ENCODE measurements at places on chromosomes 2 and 18. TPM values are rescaled to one million over a fixed set of nuclear protein-coding genes. Genes with fewer than 3 reads are reported as not detected.
A peak's percentile ranks its signal among the peaks of the same experiment; 100 is the strongest.

- DNase-seq, result no peak
Observed at GRCh38 chr2:138421971-138422335, 79.6 kb upstream of the SPOPL start.

GRCh38 chr18:50832754-50833153 lies 12.9 kb upstream of the MRO start:
- DNase-seq, result no peak

The POTEJ gene
- polyA plus RNA-seq, result not detected

The MBD1 gene
- polyA plus RNA-seq, result 32.2 TPM

The ABCA12 gene
- polyA plus RNA-seq, result not detected

DNA sequence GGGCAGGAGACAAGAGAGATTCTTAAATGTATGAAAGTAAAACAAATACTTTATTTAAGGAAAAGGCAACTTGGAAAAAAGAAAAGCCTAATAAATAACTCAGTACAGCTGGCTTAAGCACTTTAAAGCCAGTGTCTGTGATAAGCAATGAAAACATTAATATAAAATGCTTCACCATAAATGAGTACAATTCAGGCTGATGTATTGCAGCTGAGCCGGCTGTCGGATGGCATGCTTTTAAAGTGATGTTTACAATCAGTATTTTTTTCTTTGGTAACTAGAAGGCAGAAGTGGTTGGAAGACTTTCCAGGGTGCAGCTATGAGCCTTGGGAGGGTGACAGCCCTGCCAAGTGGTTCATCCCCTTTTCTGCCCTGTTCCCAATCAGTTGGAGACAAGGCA lies 58.7 kb upstream of the CELF4 start:
- no peak for DNase-seq

GRCh38 chr2:160411955-160412354 lies 81.7 kb downstream of the RBMS1 start:
- no peak for DNase-seq

GRCh38 chr2:239948100-239948881 lies 76.9 kb downstream of the NDUFA10 start:
- no peak for DNase-seq

DNA sequence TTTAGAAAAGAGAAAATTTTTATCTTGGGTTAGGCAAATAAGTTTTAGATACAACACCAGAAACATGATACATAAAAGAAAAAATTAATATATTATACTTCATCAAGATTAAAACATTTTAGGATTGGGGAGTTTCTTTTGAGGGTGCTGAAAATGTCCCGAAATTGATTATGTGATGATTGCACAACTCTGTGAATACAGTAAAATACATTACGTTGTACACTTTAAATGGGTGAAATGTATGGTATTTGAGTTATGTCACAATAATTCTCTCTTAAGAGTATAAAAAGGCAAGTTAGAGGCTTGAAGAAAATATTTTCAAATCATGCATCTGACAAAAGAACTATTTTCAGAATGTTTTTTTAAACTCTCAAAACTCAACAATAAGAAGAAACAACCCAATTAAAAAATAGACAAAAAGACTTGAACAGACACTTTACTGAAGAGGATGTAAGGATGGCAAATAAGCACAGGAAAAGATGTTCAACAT lies 36.2 kb upstream of the INO80C start:
- DNase-seq, result no peak

DNA sequence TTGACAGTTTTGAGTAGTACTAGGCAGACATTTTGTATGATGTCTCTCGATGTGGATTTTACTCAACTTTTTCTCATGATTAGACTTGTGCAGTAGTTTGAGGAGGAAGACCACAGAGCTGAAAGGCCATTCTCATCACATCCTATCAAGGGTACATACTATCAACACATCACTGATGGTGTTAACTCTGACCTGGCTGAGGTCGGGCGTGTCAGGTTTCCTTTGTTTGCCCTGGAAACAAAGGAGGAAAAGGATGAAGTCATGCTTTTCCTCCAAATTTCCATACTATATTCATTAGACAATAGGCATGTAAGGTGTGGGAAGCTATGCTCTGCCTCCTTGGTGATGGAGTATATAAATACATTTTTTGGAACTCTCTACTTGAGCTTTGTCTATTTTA lies 211.1 kb downstream of the DSEL start:
- DNase-seq, result no peak

GRCh38 chr2:150091846-150092245 lies 395.6 kb downstream of the RND3 start:
- DNase-seq, result no peak

- DNase-seq, result peak; percentile 57
Observed at GRCh38 chr2:216549926-216550690, 51.5 kb downstream of the RPL37A start.

GRCh38 chr2:122563781-122564180 lies 808.3 kb downstream of the TSN start:
- no peak for DNase-seq

DNA sequence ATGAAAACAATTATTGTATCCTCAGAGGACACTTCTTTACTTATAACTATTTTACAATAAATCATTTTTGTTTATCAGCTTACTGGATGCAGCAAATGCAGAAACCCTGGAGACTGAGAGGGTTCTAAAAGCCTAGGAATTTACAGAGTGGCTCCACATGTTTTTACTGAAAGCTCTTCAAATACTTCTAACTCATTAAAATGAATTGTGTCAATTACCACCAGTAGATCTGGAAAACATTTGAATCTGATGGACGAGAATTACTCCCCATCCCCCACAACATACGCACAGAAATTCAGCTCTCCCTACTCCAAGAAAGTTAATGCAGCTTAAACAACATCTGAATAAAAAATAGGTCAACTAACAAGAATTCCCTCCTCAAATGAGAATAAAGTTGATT lies 319.8 kb upstream of the FIGN start:
- DNase-seq, result no peak

GRCh38 chr2:8754106-8754776 lies 72.4 kb downstream of the ID2 start:
- DNase-seq, result no peak

The DUSP2 gene
- 10.4 TPM for polyA plus RNA-seq

GRCh38 chr2:222576171-222577081 lies 79.5 kb downstream of the FARSB start:
- DNase-seq, result no peak

- no peak for DNase-seq
Observed at GRCh38 chr18:76335859-76336640, 159.0 kb downstream of the ZNF516 start.

The DOK6 gene
- polyA plus RNA-seq, result 0.33 TPM

GRCh38 chr2:39693245-39693644 lies 27.5 kb downstream of the TMEM178A start:
- no peak for DNase-seq

DNA sequence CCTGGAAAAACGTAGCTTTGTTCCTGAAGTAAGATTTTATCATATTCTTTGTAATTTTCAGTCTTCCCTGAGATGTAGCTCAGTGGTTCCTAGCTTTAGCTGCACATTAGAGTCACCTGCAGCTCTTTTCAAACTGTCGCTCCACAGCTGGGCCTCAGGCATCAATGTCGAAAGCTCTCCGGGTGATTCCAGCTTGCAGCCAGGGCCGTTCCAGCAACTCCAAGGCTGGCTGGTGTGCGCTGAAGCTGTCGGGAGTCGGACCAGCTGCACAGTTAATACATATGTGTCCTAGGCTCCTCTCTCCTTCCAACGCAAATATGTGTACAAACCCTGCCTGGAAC lies 609 bp upstream of the ZNF2 start:
- no peak for DNase-seq

GRCh38 chr2:137959166-137959565 lies 5.1 kb upstream of the HNMT start:
- DNase-seq, result no peak

GRCh38 chr2:190627448-190628412 lies 21.2 kb upstream of the NAB1 start:
- DNase-seq, result no peak

DNA sequence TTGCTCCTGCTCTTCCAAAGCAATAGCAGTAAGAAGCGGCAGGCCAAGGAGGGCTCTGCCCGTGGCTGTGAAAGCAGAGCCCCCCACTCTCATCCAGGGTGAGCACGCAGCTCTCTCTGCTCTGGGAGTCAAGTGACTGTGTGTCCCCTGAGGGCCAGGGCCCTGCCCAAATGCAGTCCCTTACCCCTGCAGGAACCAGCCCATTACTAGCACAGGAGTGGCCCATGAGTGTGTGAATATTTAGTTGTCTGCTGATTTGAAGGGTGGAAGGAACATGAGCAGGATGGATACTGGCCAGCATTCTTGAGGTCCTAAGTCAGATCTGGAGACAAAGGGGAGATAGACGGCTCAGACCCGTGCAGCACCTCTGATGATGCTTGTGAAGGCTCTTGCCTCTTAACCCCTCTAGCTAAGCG lies 69.7 kb upstream of the FOSL2 start:
- no peak for DNase-seq

DNA sequence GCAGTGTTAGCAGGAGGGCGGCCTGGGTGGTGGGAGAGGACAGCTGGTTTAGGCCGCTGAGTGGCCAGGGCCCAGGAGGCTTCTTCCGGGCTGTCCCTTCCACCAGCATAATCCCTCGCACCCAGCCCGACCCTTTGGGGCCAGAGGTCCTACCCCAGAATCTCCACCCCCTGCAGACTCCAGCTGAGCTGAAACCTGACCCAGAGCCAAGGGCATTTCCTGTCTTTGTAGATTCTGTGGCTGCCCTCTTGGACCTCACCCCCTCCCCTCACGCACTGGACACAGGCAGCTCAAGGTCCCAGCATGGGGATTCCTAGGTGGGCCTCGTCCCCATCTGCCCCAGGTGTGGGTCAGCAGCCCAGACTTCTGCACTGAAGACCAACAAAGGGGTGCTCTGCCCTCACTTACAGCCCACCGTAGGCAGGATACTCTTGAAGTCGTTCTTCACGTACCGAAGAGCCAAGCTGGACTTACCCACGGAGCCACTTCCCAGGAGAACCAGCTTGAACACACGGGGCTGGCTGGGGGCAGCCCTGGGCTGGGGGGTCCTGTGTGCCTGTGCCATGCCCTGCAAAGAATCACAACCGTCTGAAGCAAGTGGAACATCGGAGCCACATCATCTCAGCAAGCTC lies 4.8 kb downstream of the RAB17 start:
- DNase-seq, result no peak

DNA sequence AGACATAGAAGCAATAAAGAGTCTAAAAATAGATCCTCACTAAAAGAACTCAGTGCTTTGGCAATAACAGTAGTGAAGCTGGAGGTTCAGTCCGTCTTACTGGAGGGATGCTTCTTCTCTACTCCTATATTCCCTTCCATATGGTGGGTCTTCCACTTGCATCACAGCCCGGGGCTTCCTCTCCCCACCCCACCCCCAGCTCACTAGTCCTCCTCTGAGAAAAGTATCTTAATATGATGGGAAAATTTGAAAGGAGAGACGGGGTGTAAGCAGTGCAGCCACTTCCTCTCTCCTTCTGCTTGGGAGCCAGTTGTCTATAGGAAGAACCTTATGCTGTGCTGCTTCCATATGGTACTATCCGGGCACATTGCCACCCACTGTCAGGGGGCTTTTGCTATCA lies 57.2 kb upstream of the SPOPL start:
- DNase-seq, result no peak

The NUP35 gene
- 30.7 TPM for polyA plus RNA-seq

GRCh38 chr2:22697054-22697788 lies 687.8 kb upstream of the KLHL29 start:
- DNase-seq, result no peak

The CCDC150 gene
- 6.1 TPM for polyA plus RNA-seq

The UGT1A6 gene
- polyA plus RNA-seq, result not detected

The IL37 gene
- 0.18 TPM for polyA plus RNA-seq

DNA sequence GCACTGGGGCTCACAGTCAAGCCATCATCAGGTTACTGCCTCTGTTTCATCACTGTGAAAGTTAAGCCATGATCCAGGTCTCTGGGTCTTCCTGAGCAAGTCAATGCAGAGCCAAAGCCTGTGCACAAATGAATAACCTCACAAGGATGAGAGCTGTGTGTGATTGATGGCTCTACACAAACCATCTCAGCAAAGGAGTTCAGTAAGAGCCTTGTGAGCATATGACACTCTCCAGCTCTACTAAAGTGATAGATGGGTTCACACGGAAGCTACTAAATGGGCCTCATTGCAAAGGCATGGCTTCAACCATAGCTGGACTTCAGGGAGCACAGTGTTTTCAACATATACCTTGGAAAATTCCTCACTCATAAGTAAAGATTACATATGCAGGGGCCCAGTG lies 101.5 kb downstream of the AFF3 start:
- no peak for DNase-seq

The CYP27A1 gene
- 12.9 TPM for polyA plus RNA-seq

DNA sequence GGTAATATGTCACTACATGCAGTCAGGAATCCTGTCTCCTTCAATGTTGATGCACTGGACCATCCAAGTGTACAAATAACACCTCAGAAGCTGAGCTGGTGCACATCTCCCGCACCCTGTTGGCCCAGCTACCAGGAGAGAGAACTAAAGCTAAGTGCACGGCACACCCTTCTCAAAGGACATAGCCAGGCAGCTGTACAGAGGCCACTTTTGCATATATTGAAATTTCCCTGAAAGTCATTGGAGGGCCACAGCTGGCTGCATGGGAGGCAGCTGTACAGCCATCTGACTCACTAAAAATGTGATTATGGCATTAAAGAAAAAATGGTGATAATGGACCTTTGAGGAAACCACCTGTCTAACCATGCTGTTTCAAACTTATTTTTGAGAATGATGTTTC lies 441.7 kb downstream of the CBLN2 start:
- DNase-seq, result no peak

The SIX3 gene
- 0.02 TPM for polyA plus RNA-seq

The RUFY4 gene
- 0.66 TPM for polyA plus RNA-seq

The PAX8 gene
- polyA plus RNA-seq, result 0.08 TPM

- no peak for DNase-seq
Observed at GRCh38 chr2:47239119-47239969, 84.2 kb upstream of the STPG4 start.

- no peak for DNase-seq
Observed at GRCh38 chr2:120110507-120110906, 97.6 kb downstream of the EPB41L5 start.

GRCh38 chr18:77524909-77525308 lies 275.3 kb downstream of the GALR1 start:
- DNase-seq, result no peak

The DYSF gene
- 5.8 TPM for polyA plus RNA-seq

DNA sequence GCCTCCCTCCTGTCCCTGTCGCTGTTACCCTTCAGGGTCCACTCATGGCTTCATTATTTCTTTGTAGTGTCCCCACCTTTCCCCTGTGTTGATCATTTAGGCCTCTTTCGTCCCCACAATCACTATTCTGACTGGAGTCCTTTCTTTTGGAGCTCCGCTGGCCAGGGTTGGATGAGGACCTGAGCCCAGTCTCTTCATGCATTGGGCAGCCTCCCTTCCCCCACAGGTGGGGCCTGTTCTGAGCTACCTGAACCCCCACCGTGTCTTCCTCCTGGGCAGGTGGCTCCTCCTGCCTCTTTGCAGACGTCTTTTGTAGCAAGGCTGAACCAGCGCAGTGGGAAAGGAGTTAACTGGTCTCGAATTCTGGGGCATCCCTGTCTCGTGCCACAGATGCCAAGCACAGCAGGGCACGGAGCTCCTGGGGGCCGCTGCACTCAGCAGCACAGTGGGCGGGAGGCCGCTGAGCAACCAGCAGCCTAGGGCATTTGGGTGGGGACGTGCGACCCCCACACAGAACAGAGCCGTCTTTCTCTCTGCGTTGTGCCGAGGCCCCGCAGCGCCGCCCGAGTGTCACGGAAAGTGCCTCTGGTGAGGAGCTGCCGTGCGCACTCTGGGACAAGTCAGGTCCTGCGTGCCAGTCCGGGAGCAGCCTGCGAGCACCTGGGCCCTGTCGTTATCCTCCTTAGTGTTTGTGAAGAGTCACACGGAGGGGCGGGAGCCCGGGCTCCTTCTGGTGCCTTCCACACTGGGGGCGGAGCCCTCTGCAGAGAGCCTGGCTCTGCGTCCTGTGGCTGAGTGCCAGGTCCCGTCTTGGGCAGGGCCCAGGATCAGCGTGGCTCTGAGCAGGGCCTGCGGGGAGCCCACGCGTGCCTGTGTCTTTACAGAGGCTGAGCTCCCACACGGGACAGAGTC lies 130.1 kb downstream of the NFATC1 start:
- DNase-seq, result peak; percentile 63
